ENCODE measurements at places on chromosomes 6 and 20.

DNA sequence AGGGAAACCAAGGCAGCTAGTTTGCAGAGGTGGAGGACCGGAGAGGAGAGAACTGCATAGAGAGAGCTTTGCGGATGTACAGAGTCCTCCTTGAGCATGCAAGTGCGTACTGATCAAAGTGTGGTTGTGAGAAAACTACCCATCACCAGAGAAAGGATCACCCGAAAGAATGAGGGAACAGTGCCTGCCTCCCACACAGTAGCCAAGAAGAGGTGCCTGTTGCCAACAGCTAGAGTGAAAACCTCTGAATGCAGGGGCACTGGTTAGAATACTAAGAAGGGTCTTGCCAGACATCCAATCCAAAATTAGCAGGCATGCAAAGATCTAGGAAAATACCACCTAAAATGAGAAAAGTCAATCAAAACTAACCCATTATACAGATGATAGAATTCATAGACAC is 166.6 kb upstream of the AKAP12 start:
- no peak for DNase-seq

GRCh38 chr6:101399616-101400162 is 6.2 kb downstream of the GRIK2 start:
- no peak for DNase-seq

DNA sequence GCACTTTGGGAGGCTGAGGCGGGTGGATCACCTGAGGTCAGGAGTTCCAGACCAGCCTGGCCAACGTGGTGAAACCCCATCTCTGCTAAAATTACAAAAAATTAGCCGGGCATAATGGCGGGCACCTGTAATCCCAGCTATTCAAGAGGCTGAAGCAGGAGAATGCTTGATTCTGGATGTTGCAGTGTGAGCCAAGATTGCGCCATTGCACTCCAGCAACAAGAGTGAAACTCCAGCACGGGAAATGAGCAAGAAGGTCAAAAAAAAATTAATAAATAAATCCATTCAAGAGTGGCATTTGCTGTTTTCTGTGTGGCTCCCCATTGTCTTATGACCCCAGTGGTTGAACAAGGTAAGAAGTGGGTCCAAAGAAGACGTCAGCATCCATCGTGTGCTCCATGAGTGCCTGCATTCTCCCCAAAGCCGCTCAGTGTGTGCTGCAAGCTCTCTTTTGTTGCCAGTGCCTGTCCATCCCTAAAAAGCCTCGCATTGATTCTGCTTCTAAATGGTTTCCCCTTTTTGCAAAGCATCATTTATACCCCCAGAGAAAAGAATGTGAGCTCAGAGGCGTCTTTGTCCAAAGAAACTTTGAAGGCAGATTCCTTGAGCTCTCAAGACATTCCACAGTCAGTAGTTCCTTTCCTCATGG is 38.8 kb upstream of the MAP3K4 start:
- no peak for DNase-seq

DNA sequence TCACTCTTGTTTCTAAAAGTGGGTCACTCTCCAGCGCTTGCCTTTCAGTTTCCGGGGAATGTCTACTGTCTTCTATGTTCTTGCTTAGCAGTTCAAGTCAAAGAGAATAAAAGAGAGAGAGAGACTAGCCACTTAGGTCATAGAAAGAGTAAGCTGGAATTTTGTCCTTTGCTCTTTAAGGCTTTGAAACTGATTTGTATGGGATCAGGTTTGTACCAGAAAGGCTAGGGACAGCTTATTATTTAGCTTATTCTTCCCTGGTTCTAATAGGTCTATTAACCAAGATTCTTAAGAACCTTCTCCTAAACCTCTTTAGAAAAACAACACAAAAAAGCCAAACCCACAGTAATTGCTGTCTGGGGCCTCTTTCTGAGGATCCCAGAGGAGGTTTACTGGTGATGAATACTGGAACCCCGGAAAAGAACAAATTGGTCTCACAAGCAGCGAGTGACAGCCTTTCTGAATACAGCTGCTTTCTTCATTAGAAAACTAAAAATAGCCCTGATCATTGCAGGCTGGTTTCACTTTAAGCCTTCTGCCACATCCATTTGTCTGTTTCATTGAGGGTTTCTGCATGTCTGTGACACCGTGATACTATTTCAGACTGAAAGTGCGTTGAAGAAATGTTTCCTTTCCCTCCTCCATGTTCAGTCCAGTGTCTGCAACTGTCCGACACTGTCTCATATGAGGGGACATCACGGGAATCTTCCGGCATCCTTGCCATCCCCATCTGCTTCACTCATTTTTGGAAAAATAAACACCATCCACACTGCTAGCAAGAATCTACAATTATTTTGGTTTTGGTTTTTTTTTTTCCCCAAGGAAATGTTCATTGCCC is 75.1 kb upstream of the ATXN1 start:
- DNase-seq: no peak

- peak; percentile 75 for DNase-seq
Observed at GRCh38 chr6:21592953-21593352, 598 bp upstream of the SOX4 start.

DNA sequence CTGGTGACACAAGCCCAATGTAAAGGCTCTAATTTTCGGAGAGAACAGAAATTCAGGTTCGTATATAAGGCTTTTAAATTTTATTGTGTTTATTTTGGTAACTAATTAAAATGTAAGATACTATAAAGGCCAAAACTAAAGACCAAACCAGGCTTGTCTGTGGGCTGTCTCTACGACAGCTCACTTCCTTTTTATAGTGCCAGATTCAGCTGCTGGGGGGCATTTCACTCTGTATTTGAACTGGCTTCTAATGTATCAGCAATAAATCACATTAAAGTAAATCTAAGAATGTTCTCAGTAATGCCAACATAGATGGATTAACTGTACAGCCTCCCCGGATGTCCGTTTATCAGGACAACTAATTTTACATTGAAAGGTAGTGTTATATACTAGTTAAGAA is 31.1 kb upstream of the STXBP5 start:
- DNase-seq: no peak

GRCh38 chr6:89048288-89048923 is 32.1 kb upstream of the PNRC1 start:
- no peak for DNase-seq

DNA sequence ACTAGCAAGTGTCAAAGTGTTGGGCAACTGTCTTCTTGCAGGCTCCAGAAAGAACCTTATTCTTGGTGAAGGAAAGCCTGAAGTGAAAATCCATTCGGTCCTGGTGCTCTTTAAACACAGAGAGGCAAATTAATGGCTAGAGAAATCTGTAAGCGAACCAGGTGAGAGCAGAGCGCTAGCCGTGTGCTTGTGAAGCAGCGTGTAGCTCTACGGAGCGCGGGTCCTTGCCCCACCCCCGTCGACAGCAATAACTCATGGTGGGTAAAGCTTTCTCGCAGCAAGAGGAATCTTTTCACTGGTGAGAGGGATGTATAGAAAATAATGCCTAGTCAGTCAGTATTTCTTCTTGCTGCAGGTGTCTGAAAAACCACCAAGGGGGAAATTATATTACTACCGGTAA is 37.0 kb upstream of the EMILIN3 start:
- no peak for DNase-seq

GRCh38 chr20:56229812-56230211 is 18.7 kb upstream of the MC3R start:
- DNase-seq: no peak

GRCh38 chr20:33839591-33839990 is 28.4 kb downstream of the CHMP4B start:
- peak; percentile 29 for DNase-seq

DNA sequence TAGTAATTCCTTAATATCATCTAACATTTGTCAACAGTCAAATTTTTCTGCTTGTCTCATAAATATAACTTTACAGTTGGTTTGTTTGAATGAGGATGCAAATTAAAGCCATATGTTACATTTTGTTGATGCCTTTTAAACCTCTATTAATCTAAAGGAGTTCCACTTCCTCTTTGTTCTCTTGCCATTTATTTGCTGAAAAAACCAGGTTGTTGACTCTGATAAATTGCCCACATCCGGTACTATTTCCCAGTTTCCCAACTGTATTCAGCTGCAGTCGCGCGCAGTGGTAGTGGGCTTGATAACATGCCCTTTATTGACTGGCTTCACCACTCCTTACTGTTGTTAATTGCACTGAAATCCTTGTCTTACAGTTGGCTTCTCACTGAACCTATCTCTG is 32.8 kb upstream of the SIRPB2 start:
- no peak for DNase-seq

- no peak for DNase-seq
Observed at GRCh38 chr20:15654208-15654649, 919.0 kb downstream of the KIF16B start.

- DNase-seq: no peak
Observed at GRCh38 chr6:52517502-52518278, 59.2 kb downstream of the TRAM2 start.

GRCh38 chr6:11972806-11973205 is 39.3 kb upstream of the HIVEP1 start:
- DNase-seq: no peak

- peak; percentile 4 for DNase-seq
Observed at GRCh38 chr20:62838128-62838891, 21.5 kb downstream of the COL9A3 start.

- no peak for DNase-seq
Observed at GRCh38 chr20:62959101-62959971, 6.8 kb downstream of the SLC17A9 start.

DNA sequence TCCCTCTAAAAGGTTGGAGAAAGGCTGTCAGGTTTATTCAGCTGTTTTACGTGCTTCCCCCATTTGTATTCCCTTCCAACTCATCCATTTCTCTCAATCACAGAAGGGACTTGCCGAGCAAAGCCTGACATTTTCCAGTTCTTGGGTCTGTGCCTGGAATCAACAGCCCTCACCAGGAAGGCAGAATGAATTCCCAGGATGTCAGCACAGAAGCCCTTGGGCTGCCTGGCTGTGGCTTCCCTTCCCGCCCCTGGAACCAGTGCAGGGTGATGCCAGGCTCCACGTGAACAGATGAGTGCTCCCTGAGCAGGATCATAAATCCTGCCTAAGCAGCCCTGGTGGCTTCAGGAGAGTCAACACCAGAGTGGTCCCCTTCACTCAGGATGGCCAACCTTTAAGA is 86.1 kb upstream of the CD83 start:
- no peak for DNase-seq

DNA sequence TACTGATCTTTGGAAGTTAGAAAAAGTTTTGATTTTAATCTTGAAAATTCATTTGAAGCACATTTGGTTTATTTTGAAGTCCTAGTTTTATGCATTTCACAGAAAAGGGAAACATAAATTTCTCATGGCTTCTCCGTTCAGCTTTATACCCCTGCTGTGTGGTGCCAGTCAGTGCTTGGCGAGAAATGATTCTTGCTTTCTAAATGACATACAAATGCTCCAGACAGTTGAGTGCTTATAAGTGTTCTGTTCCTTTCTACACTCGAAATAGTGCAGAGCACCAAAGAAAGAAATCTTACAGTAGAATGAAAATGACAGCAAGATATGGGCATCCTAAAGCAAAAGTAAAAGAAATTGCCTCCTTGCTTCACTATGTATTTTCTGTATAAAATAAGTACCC is 9.0 kb upstream of the ZNF292 start:
- no peak for DNase-seq

DNA sequence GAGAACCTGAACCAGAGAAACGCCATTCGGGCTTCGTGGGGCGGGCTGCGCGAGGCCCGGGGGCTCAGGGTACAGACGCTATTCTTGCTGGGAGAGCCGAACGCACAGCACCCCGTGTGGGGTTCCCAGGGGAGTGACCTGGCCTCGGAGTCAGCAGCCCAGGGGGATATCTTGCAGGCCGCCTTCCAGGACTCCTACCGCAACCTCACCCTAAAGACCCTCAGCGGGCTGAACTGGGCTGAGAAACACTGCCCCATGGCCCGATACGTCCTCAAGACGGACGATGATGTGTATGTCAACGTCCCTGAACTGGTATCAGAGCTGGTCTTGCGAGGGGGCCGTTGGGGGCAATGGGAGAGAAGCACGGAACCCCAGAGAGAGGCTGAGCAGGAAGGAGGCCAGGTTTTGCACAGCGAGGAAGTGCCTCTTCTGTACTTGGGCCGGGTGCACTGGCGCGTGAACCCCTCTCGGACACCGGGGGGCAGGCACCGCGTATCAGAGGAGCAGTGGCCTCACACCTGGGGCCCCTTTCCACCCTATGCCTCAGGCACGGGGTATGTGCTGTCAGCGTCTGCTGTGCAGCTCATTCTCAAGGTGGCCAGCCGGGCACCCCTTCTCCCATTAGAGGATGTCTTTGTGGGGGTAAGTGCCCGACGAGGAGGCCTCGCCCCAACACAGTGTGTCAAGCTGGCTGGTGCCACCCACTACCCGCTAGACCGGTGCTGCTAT is 904 bp downstream of the B3GALT4 start:
- DNase-seq: no peak

DNA sequence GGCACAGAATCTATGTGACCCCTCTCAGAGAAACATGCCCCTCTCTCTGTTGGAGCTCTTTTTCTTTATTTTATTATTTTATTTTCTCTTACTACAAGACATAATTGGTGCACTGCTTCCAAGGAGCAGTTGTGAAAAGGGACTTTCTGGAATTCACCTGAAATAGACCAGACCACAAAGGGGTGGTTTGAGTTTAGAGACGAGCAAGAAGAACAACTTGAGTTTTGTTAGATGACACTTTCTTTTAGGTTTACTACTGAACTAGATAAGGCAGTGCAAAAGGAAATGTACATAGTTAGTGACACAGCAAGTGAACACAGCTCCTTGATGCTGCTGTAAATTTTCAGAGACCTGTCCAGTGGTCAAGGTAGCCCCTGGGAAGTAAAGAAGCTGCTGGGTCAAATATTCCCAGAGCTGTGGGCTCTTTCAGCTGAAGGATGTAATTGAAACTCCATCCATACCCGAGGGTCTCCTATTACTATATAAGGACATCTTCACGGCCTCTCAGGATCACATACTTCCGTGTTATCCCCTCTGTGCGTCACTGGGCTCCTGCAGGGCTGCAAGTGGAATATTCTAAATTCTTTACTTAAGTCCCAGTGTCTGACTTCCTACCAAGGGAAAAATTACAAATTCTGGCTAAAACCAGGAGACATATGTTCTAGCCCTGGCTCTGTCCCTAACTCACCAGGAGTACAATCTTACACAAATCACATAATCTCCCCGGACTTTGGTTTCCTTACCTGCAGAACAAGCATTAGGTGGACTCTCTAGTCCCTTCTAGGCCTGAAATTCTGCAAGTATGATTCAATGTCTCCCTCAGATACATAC is 69.1 kb upstream of the ADTRP start:
- no peak for DNase-seq

- DNase-seq: no peak
Observed at GRCh38 chr20:63149531-63150192, 66.3 kb downstream of the YTHDF1 start.

GRCh38 chr6:119083007-119083406 is 4.5 kb upstream of the FAM184A start:
- no peak for DNase-seq

GRCh38 chr6:64732888-64733287 is 974.1 kb downstream of the EYS start:
- DNase-seq: no peak

GRCh38 chr6:74041420-74041819 is 345.4 kb downstream of the CD109 start:
- DNase-seq: no peak

- no peak for DNase-seq
Observed at GRCh38 chr6:29490552-29490951, 2.8 kb upstream of the MAS1L start.
